Right renal pelvis (tissue), 4 donors: ENCODE measurements at places on chromosomes 13 and 19.

DNA sequence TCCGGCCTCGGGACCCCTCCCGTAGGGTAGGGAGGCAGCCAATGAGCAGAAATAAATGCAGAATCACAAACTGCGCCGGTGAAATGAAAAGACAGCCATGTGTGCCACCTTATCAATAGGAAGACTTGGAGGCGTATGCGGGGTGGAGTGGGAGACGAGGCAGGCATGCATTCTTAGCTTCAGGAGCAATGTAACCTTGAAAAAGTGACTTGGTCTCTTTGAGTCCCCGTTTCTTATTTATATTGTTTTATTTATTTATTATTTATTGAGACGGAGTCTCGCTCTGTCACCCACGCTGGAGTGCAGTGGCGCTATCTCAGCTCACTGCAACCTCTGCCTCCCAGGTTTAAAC is 16.0 kb downstream of the SSC5D start:
- DNase-seq = no peak

DNA sequence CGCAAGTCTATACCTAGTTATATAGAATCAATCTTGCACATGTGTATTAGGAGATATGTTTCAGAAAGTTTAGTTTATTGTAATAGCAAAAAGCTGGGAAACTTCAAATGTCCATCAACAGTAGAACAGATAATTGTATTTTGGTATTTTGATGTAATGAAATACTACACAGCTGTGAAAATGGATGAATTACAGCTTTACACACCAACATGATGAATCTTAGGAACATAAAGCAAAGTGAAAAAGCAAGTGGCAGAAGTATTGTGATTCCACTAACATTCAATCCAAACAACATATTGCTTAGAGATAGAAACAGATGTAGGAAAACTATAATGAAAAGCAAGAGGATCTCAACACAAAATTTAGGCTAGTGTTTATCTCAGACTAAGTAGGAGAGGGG is 72.5 kb downstream of the RUBCNL start:
- no peak for DNase-seq

DNA sequence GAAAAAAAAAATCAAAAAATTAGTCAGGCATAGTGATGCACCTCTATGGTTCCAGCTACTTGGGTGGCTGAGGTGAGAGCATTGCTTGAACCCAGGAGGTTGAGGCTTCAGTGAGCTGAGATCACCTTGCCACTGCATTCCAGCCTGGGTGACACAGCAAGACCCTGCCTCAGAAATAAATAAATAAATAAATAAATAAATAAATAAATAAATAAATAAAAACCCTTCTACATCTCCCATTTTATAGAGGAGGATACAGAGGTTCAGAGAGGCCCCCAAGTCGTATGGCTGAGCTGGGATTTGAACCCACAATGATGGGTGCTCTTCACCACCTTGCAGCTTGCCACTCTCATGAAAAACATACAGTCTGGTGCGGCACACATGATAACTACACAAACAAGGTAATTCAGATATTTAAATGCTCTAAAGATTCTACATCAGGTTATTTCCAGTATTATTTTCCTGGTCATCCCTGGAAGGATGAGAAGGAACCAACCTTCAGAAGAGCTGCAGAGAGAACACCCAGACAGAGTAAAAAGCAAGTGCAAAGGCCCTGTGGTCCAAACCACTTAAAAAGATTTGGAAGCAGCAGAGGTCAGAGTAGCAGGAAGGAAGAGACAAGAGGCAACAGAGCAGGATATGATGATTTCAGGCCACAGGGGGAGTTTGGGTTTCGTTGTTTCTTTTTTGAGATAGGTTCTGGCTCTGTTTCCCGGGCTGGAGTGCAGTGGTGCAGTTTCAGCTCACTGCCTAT is 29.2 kb upstream of the OR1M1 start:
- DNase-seq = no peak

GRCh38 chr19:36417752-36418286 is 625 bp downstream of the ZFP82 start:
- DNase-seq = no peak

- no peak for DNase-seq
Measured at GRCh38 chr19:1938071-1938470, 2.9 kb upstream of the CSNK1G2 start.

- no peak for DNase-seq
Measured at GRCh38 chr19:49152119-49152550, 3.1 kb downstream of the HRC start.

DNA sequence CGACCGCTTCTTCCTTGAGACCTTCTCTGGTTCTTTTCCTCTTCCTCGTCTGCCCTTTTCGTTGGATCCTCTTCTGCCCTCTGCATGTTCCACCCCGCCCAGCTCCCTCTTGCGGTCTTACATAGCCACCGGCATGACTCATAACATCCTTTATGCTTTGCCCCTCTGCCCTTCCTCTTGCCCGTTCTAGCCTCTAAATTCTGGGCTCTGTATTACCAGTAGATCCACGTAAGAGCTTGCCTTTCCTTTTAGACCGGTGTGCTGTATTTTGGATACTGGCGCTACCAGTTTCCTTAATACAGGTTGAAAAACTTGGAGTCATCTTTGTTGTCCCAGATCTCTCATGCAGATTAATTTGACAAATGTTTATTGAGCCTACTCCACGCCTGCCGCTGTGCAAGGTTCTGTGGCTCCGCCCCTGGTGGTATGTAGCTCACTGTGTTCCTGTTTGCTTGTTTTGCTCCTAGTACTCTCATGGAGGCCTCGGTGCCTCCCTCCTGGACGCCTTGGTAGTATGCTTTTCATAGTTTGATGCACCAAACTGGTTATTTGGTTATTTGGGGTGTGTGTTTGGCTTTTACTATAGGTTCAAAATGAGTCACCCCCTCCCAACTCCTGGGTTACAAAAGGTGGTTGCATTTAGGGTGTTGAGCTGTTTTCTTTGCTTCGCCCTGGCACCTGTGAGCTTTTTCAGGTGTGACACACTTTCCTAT is 1.7 kb downstream of the GTF3A start:
- DNase-seq = no peak

- no peak for DNase-seq
Measured at GRCh38 chr19:38388349-38389100, at the start of gene SPRED3. Gene SPRED3 (plus strand): TSS chr19:38388697. CDS start chr19:38390303, 1,606 bp downstream.

- no peak for DNase-seq
Measured at GRCh38 chr19:53147645-53148044, 11.2 kb downstream of the ZNF347 start.

DNA sequence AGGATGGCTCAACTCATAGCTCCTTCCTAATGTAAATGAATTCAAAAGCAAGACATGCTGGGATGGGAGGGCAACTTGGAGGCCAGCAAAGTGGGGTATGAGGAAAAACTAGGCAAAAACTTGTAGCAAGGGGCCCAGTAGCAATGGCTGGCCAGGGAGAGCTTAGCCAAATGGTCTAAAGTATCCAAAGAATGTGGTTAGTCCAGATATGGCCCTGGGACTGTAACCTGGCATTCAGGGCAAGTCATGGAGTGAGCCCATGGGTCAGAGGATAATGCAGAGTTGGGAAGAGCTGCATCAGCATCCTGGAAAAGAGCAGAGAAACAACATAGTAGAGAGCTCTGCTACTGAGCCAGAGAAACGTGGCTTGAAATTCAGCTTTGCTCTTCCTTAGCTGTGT is 191.7 kb downstream of the SUCLA2 start:
- no peak for DNase-seq

DNA sequence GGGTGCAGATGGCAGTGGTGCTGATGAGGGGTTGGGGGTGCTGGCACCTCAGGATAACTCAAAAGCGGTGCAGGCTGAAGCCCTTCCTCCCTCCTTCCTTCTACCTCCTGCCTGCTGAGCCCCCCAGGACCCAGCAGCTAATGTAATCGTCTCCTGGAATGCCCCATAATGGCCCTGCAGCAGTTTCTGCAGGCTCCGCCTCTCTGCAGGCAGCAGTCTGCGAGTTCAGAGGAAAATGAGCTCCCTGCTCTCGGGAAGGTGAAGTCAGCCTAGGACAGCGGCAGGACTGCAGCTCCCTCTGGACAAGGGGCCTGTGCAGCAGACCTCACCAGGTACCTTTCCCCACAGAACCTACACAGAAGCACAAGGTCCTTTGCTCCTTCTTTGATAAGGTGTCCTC is 130.9 kb downstream of the ZDHHC20 start:
- DNase-seq = no peak
